ENCODE measurements at places on chromosomes 13 and 19.
A peak's percentile ranks its signal among the peaks of the same experiment; 100 is the strongest.

- DNase-seq, result no peak
Observed at GRCh38 chr13:56352361-56352760, 788.4 kb upstream of the PRR20A start.

DNA sequence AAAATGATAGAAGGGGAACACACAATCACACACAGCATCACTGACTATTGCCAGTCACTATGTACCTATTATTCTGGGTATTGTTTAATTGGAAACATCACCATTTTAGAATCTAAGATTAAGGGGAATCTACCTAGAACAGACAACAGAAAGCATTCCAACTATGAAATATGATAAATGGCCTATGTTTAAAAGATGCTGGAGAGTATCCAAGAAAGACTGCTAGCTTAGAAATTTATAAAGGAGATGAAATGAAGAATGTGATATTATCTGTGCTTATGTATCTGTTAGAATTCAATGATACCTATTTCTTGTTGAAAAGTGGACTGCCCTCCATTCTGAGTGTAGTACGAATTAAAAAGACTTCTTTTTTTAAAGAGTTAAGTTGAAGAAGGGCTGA is 50.5 kb downstream of the KCNRG start:
- DNase-seq, result no peak

GRCh38 chr19:45082170-45082569 is 3.1 kb downstream of the GEMIN7 start:
- no peak for DNase-seq

DNA sequence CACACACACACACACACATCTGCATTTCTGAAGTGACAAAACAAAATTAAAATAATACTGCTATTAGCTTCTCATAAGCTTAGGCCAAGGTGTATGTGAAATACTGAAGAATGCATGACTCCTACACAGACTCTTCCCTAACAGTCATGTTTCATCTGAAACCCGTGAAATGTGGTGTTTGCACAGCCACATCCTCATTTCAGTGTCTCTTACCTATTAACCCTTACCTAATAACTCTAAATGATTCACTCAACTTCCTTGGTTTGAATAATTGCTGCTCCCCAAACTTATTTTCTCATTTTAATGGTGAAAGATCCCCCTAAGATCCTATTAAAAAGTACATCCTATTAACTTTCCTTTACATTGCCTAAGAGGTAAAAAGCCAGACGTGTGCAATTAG is 117.6 kb downstream of the MIPEP start:
- DNase-seq, result no peak

- peak; percentile 30 for DNase-seq
Observed at GRCh38 chr19:30784850-30785457, 412.8 kb downstream of the ZNF536 start.

DNA sequence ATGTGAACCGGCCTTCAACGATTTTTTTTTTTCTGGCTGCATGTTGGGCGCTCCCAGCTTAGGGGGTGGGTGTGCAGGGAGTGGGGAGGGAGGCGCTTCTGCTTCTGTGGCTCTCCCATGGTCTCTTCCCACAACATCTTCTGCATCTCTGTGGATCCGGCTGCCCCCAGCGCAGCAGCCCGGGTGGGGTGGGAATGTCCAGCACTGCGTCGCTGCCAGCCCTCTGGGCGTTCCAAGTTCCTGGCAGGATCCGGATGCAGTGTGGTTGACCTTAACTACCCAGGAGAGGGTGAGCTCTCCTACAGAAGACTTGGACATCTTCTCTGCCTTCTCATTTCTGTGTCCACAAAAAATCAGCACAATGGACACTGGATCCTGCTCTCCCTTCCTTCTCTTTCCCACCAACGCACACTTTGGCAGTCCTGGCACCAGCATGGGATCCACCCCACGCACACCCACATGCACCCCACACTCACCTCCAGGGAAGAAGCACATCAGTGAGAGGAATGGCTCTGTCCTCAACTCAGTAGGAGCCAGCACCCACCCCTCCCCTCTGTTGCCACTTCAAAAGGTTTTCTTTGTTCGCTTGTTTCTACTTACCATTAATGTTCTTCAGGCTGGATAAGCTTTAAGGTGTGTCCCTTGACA is 177.3 kb downstream of the COL4A1 start:
- DNase-seq, result no peak

GRCh38 chr13:31538067-31539042 is 201.0 kb upstream of the RXFP2 start:
- no peak for DNase-seq

GRCh38 chr19:13807421-13808021 is 12.3 kb downstream of the ZSWIM4 start:
- DNase-seq, result no peak

GRCh38 chr13:44853641-44854040 is 135.6 kb downstream of the NUFIP1 start:
- no peak for DNase-seq

DNA sequence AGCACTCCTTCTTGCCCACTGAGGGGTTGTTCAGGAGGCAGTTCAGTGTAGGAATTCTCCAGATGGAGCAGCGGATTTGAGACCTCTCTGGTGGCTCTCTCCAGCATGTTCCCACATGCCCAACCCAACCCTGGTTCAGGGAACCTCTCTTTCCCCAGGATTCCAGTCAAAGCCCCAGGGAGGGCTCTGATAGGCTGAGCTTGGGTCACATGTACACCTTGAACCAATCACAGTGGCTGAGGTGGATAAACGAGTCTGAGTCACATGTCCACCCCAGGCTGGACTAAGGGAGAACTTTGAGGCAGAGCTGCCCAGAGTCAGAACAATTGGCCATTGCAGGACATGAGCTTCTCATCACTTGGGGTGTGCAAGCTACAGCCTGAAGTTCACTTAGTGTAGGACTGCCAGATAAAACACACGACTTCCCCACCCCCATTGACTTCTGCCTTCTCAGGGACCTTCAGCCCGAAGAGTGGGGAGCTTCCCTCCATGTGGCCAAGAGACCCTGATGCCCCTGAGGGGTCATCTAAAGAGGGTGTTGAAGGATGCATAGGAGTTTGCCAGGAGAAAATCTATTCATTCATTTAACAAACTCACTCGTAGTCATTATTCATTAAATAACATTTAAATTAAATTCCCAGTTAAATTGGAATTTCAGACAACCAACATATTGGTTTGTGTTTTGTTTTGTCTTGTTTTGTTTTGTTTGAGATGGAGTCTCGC is 4.0 kb upstream of the MAST3 start:
- no peak for DNase-seq

DNA sequence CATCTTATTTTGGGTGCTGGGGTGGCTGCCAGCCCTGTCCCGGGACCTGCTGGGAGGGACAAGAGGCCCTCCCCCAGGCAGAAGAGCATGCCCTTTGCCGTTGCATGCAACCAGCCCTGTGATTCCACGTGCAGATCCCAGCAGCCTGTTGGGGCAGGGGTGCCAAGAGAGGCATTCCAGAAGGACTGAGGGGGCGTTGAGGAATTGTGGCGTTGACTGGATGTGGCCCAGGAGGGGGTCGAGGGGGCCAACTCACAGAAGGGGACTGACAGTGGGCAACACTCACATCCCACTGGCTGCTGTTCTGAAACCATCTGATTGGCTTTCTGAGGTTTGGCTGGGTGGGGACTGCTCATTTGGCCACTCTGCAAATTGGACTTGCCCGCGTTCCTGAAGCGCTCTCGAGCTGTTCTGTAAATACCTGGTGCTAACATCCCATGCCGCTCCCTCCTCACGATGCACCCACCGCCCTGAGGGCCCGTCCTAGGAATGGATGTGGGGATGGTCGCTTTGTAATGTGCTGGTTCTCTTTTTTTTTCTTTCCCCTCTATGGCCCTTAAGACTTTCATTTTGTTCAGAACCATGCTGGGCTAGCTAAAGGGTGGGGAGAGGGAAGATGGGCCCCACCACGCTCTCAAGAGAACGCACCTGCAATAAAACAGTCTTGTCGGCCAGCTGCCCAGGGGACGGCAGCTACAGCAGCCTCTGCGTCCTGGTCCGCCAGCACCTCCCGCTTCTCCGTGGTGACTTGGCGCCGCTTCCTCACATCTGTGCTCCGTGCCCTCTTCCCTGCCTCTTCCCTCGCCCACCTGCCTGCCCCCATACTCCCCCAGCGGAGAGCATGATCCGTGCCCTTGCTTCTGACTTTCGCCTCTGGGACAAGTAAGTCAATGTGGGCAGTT is 8.6 kb downstream of the CALM3 start:
- no peak for DNase-seq

- no peak for DNase-seq
Observed at GRCh38 chr19:16327501-16327900, 2.9 kb downstream of the KLF2 start.

DNA sequence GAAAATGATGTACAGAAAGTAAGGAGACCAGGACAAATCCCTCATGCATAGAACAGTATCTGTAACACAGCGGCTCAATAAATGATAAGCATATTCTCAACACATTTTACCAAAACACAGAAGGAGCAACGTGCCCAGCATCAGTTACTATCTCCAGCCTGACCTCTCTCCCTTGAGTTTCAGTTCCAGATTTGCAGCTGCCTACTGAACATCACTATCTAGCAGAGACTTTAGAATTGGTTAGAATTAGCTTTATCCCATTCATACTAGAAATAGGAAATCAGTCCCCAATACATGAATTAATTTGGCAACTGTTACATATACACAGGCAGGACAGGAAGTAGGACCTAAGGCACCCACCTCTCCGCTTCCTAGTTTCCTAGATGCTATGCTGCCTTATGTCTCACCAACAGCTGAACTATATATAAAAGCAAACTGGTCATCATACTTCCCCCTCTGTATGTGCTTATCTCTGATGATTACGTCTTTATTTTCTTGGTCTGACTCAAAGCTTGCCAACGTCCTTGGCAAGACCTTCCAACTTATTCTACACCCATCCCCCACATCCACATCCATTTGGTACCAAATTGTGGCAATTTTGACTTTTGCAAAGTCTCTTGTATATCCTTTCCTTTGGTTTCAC is 61.1 kb downstream of the SACS start:
- DNase-seq, result no peak

- DNase-seq, result no peak
Observed at GRCh38 chr19:2722541-2723344, 1.6 kb upstream of the DIRAS1 start.

- DNase-seq, result no peak
Observed at GRCh38 chr13:106498158-106498557, 37.3 kb downstream of the EFNB2 start.

GRCh38 chr13:40789275-40790153 is at the start of gene SLC25A15:
TSS of gene SLC25A15 (plus strand) at chr13:40789611. CDS start at chr13:40793227, 3,616 bp downstream.
- DNase-seq, result peak; percentile 63

DNA sequence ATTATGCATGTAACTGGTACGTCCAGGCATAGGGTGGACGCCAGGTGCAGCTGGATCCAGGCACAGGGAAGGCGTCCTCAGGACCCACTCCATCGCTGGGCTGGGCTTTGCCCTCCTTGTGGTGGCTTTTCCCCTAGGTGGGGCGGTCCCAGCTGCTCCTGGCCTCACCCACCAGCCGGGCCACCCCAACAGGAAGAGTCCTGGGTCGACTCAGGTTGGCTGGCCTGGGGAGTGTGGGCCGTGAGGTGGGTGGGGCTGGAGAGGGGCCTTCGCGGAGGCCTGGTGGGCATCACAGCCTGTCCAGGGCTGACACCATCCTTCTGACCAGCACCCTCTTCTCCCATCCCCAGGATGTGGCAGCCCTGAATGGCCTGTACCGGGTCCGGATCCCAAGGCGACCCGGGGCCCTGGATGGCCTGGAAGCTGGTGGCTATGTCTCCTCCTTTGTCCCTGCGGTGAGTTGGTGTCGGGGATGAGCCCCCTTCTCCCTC is 3.2 kb upstream of the GARIN5A start:
- no peak for DNase-seq

DNA sequence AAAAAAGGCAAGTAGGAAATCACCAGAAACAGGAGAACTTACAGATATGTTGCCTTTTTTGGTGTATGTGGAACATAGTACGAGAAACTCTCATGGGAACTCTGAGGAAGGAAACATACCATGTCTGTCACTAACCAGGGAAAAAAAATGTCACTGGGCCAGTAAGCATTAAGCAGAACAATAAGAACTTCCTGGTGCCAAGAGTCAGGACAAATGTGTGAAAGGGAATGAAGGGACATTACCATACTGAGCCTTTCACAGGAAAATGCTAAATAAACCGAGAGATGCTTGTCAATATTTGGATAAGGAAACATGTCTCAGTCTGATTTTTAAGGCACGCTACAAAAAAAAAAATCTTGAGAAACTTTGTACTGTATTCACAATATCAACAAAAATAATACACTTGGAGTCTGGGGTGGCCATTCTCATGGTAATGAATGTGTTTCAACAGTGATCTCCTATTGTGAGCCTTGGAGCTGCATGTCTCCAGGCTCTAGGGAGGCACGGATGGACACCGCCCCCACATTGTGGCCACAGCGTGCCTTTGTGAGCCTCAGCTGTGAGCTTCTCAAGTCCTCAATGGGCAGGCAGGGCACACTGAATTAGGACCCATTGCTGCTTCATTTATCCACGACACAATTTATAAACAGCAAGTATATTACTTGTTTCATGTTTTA is 113.0 kb upstream of the ARGLU1 start:
- DNase-seq, result no peak

GRCh38 chr19:46901701-46902401 is 41.1 kb downstream of the ARHGAP35 start:
- DNase-seq, result no peak

GRCh38 chr19:1503925-1504773 is 8.7 kb downstream of the ADAMTSL5 start:
- no peak for DNase-seq

- DNase-seq, result no peak
Observed at GRCh38 chr13:78958006-78958405, 299.1 kb upstream of the OBI1 start.

GRCh38 chr13:59319276-59319675 is 844.5 kb downstream of the DIAPH3 start:
- no peak for DNase-seq

GRCh38 chr19:44002212-44002565 is 568 bp upstream of the ZNF230 start:
- no peak for DNase-seq

- DNase-seq, result peak; percentile 63
Observed at GRCh38 chr19:40466219-40466984, 399 bp upstream of the SPTBN4 start.

- peak; percentile 90 for DNase-seq
Observed at GRCh38 chr19:510606-511100, 3.4 kb downstream of the TPGS1 start.

- no peak for DNase-seq
Observed at GRCh38 chr13:102017248-102017647, 384.6 kb downstream of the FGF14 start.

DNA sequence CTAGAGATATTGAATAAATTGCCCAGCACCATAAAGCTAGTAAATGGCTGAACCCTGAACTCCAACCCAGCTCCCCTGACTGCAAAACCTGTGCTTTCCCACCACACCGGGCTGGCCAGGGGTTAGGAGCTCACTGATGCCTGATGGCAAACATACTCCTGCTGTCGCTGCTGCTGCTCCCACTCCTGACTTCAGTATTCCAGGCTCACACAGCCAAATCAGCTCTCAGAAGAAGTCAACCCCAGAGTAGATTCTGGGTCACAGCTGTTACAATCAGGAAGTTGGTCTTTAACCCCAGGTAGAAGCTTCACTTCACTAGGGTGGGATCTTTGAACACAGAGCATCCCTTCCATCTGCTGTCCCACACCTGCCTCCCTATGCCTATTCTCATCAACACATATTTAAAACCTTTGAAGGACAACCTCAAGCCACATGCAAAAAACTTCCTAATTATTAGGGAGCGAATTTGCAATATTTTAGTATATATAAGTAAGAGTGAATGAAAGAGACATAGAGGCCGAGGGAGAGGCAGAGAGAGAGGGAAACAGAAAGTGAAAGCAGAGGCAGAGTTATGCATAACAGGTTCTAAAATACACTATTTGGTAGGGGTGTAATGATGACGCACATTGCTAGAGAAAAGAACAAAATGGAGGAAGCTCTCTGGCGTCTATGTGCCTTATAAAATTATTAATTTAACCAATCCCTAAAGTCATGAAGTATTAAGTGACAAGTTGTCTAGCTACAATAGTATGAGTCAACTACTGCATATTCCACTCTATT is 99.4 kb upstream of the SERP2 start:
- DNase-seq, result no peak

Measured in activated T-cell treated with anti-CD3 and anti-CD28 coated beads for 24 hours (primary cell).